Fibroblast of gingiva (primary cell): ENCODE measurements at places on chromosomes 2 and 18.
A peak's percentile ranks its signal among the peaks of the same experiment; 100 is the strongest.

GRCh38 chr2:207394812-207395534 is 134.8 kb upstream of the CREB1 start:
- peak; percentile 40 for DNase-seq

DNA sequence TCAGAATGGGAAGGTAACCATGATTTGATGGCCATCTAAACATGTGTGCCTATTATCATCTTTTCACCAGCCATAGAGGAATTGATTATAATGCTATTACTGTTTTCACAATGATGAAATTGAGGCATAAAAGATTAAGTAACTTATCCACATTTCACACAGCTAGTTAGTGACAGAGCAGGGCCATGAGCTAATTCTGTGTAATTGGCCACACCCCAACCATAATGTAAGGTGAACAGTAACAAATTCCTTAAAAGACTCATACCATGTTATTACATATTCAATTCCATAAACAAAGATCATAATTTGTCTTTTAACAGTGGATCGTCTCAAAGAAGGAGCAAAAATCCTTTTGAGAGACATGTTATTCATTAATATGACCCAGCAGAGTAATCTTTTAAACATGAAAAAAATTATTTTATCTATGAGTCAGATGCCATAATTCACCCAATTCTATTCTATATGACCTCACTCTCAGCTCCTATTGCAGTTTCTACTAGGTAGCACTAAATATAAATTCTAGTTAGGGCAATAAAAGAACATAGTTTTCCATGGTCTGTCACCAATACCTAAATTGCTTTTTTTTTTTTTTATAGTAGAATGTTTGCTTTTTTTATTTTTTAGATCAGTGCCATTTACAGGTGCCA is 475.8 kb upstream of the SLC39A10 start:
- DNase-seq: no peak

GRCh38 chr2:33033606-33034081 is 86.9 kb downstream of the LTBP1 start:
- peak; percentile 68 for DNase-seq

GRCh38 chr2:195531754-195532153 is 125.3 kb upstream of the SLC39A10 start:
- peak; percentile 73 for DNase-seq

GRCh38 chr2:11932048-11932512 is 185.6 kb downstream of the LPIN1 start:
- no peak for DNase-seq

- DNase-seq: no peak
Measured at GRCh38 chr2:71347517-71347916, 15.9 kb downstream of the ZNF638 start.

- no peak for DNase-seq
Measured at GRCh38 chr2:233223059-233223894, 28.2 kb upstream of the ATG16L1 start.

- peak; percentile 73 for DNase-seq
Measured at GRCh38 chr18:10453261-10453805, 1.1 kb upstream of the APCDD1 start.
